Caki2 (cell line): ENCODE measurements at places on chromosomes 2 and 18. TPM values are rescaled to one million over a fixed set of nuclear protein-coding genes. Genes with fewer than 3 reads are reported as not detected.

Gene REG1B
- not detected in 2 replicates for total RNA-seq

Gene OR6B3
- not detected in 2 replicates for total RNA-seq

Gene HOXD8
- 20.0 and 22.0 TPM in 2 replicates for total RNA-seq

Gene REG3G
- not detected in 2 replicates for total RNA-seq

Gene SELENOI
- 15.3 and 19.0 TPM in 2 replicates for total RNA-seq

DNA sequence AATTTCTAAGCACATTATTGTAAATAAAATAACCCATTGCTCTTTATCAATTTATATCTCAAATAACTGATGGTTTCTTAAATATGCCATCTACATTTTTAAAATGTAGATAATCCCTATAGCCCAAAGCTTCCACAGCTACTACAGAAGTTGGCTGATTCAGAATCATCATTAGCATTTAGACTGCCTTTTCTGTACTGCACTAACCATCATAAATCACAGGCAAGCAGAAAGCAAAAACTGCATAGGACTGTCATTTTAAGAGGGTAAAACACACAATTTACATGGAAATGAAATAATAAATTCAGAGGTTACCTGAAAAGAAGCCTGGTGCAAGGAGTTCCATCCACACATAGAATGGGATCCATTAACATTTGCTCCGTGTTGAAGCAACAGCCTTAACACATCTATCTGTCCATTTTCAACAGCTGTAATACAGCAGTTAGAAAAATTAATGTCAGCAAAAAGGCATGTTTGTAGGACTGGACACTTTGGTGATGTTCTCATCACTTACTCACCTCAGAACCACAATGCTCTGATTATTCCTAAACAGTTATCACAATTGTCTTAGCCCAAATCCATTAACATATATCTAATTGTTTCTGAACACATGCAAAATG, 38.4 kb upstream of the CHAC2 start:
- no peak for DNase-seq
